ENCODE measurements at places on chromosomes 1 and 21.
A peak's percentile ranks its signal among the peaks of the same experiment; 100 is the strongest.

DNA sequence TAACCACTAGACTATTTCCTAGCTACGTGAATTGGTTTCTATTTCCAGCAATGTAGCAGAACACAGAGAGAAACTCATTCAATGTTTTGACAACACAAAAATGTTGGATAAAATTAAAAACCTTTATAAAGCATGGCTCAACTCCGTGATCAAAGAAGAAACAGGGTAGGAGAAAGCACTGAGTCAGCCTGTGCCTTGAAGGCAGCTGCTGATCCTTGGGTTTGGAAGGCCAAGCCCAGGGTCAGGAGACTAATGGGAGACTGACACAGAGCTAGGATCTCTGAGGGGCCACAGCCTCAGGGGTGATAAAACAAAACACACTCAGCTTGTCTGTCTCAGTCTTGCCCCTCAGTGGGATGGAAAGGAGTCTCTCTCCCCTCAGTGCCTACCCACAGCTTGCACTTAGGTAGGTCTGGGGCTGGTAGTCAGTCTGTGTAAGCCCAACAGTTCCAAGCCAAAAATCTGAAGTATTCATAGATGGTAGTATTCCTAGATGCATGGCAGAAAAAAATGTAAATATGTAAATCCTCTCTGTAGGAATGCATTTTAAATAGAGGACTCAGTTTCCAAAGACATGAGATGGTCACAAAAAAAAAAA lies 53.3 kb downstream of the B3GALNT2 start:
- DNase-seq, result no peak

- DNase-seq, result no peak
Observed at GRCh38 chr1:9355503-9355902, 62.8 kb downstream of the SPSB1 start.

- no peak for DNase-seq
Observed at GRCh38 chr1:41020654-41021053, 871 bp downstream of the SLFNL1 start.

DNA sequence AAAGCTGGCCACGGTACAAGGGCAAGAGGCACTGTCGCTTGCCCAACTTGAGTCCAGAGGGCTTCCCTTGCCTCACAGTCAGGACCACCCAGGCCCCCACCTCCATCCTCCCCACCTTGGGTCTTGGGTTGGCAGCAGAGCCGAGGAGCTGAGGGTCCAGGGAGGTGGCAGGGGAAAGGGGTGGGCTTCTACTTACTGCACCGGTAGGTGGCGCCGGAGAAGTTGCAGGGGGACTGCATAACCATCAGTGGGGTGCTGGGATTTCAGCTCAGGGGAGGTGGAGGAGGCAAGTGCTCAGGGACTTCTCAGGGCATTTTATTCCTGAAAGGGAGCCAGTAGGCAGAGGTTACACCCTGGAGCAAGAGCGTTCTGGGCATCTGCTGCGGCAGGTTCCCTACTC lies 44.0 kb downstream of the TRIM62 start:
- no peak for DNase-seq

GRCh38 chr1:29653034-29653810 lies 416.9 kb downstream of the PTPRU start:
- no peak for DNase-seq

- no peak for DNase-seq
Observed at GRCh38 chr1:10328180-10328963, 70.5 kb upstream of the PGD start.

GRCh38 chr1:228785366-228786330 lies 50.4 kb downstream of the RHOU start:
- no peak for DNase-seq

GRCh38 chr1:67610450-67610849 lies 74.6 kb upstream of the GADD45A start:
- DNase-seq, result no peak

DNA sequence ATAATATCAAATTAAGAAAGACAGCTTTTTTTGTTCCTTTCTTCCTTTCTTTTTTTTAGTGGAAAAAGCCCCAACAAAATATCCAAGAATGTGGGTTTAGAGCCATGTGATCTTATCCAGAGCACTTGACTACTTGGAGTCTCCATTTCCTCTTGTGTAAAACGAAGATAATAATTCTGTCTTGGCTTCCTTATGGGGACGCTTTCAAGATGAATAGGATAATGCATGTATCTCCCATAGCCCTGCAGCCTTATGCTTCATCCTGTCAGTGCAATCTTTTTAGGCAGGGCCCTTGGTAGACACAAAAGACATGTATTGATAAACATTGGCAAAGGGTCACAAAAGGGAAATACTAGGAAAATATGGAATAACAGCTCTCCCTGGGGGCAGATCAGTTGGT lies 34.8 kb downstream of the ZBTB18 start:
- no peak for DNase-seq

- no peak for DNase-seq
Observed at GRCh38 chr1:169802888-169803287, 8.2 kb upstream of the METTL18 start.

DNA sequence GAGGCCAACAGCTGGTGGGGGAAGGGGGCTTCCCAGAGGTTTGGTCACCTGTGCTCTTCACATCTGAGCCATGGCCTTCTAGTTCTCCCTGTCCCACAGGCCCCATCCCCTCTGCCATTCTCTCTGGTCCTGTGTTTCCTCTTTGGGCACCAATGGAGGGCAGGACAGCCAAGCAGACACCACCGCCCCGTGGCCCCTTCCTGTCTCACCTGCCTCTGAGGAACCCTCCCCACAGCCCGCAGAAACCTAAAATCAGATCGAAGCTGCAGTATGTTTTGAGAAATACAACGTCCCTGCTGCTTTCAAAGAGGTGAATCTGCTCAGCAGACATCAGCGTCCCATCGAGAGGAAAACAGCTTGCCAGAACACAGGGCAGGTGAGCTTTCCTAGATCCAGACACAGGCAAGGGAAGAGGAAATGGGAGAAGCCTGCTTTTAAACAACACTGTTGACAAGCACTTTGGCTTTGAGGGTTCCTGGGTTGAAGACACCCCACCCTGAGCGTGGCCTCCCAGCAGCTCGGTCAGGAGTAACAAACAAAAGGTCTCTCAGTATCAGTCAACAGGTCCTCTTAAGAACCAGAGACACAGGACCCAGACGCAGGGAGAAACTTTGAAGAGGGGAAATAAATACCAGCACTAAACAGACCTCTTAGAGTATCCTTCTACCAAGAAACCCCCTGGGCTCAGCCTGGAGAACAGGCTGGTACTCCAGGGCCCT lies 2.3 kb downstream of the PANK4 start:
- no peak for DNase-seq

GRCh38 chr1:154773551-154773950 lies 96.5 kb downstream of the KCNN3 start:
- DNase-seq, result no peak

DNA sequence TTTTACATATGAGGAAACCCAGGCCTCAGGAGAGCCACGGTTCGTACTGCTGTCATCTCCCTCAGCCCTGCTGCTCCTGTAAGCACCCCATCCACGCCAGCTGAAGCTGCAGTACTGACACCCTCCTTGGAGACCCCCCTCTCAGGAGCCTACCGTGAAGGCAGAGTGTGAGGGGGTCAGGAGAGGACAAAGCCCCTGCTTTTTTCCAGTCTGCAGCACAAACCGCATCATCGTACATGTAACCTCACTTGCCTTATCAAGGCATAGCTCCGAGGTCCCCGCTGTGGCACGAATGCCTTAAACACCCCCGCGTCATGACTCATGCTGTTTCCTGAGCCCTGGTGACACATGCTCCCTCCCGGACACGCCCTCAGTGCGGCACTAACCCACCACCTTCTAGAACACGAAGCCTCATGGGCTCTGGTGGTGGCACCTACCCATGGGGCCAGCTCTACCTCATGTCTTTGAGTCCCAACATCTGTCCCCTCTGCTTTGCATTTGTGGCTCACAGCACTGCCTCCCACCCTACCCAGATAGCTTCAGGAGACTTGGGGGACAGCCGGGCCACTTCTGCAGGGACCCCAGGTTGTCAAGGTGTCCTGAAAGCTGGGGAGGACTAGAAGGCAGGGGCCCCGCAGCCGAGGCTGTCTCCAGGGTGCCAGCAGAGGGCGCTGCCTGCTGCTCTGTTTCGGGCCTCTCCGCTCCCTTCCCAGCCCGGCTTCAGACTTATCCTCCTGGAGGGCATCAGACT lies 4.9 kb downstream of the SH3BGRL3 start:
- DNase-seq, result no peak

GRCh38 chr1:53371121-53371666 lies 43.3 kb upstream of the LRP8 start:
- no peak for DNase-seq

GRCh38 chr1:31617916-31618746 lies 642 bp downstream of the HCRTR1 start:
- peak; percentile 50 for DNase-seq

- no peak for DNase-seq
Observed at GRCh38 chr1:65230731-65231481, 78.4 kb upstream of the DNAJC6 start.

- no peak for DNase-seq
Observed at GRCh38 chr1:109789551-109790180, 25.9 kb upstream of the EPS8L3 start.

- no peak for DNase-seq
Observed at GRCh38 chr1:109814993-109815786, 51.5 kb upstream of the EPS8L3 start.

- no peak for DNase-seq
Observed at GRCh38 chr1:154148807-154149206, 6.1 kb downstream of the NUP210L start.

DNA sequence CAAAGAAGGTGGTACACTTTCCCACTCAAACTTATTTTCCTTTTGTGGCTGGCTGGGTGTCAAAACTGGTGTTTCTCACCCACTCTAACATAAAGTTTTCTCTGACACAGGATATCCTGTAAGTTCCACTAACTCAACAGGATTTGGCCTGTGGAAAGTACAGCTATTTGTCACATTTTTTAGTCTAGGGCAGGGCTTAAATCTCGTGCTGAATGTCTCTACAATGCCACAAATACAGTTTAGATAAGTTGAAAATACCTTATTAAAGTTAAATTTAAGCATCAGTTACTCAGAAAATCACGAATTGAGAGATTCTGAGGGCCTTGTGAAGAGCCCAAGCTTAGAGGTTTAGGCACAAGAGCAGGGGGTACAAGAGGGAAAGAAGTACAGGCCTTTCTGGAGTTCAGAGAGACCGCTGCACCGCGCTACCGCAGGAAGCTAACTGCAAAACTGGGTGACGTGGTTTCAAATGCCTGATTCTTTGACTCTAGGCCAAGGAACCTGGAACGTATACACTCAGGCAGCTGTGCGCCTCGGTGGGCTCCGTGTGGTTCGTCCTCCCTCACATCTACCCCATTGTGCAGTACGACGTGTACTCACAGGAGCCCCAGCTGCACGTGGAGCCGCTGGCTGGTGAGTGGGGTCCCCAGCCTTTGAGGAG lies 23.4 kb upstream of the PWP2 start:
- no peak for DNase-seq

GRCh38 chr1:108000184-108000583 lies 35.2 kb upstream of the VAV3 start:
- no peak for DNase-seq

GRCh38 chr1:241299347-241299746 lies 57.7 kb downstream of the RGS7 start:
- DNase-seq, result no peak

GRCh38 chr1:56617141-56617540 lies 28.0 kb upstream of the PRKAA2 start:
- no peak for DNase-seq

- no peak for DNase-seq
Observed at GRCh38 chr1:19067182-19067911, 110.9 kb upstream of the IFFO2 start.

- DNase-seq, result no peak
Observed at GRCh38 chr1:26112407-26112775, 767 bp downstream of the PDIK1L start.

DNA sequence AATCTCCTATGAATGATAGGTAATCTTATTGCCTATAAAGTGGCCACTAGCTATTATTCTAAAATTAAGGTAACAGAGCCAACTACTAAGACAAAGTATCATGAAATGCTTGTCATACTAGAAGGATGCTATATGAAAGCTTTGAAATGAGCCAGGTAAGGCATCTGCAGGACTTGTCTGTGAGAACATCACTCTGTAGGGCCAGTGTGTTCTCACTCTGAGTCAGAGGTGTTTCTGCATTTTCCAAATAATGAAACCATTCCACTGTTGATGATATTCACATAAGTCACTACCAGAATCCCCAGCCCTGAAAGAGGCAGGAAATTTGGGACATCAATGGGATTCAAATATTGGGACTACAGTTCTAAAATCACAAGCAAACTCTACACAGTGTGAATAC lies 25.8 kb upstream of the GBP5 start:
- DNase-seq, result no peak

DNA sequence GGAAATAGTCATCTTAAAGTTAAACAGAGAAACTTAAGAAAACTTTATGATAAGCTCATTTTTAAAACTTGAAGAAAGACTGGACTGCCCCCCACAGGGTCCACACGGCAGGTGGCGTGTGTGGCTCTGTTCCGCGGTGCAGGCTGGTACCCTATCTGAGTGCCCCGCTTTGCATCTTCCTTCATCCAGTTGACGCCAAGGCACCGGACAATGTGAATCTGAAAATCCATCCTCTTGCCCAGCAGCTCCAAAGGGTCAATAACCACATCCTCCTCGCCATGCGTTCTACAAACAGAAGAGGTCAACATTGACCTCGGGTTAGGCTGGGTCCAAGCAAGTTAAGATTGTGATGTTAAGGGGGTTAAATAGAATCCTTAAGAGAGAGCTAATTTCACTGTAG lies 54.5 kb downstream of the SCCPDH start:
- no peak for DNase-seq

- DNase-seq, result no peak
Observed at GRCh38 chr1:152461544-152461943, 47.5 kb upstream of the CRNN start.

DNA sequence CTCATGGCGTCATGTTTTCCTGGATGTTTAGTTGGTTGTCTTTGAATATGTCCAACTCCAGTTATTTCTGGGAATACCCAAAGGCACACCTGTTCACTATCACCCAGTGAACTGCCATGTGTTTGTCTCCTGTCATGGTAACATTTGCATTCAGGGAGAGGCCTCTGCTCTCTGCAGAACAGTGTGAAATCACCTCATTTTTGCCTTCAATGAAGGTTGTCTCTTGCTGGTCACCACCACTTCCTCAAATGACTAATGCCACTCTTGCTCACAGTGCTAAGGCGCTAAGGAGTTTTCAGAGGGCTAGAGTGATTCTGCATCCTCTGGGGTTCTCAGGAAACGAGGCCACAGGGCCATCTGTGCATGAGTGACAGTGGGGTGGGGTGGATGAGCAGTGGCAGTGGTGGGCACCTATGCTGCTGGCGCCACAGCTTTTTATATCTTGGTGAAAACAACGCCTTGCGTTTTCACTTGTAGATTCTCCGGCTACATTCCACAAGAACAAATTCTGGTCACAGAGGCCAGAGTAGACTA lies 60.0 kb upstream of the ATP5PO start:
- DNase-seq, result no peak
